ENCODE measurements at places on chromosomes 7 and 10. TPM values are rescaled to one million over a fixed set of nuclear protein-coding genes. Genes with fewer than 3 reads are reported as not detected.

Gene PRF1
- total RNA-seq = 2.8 TPM

DNA sequence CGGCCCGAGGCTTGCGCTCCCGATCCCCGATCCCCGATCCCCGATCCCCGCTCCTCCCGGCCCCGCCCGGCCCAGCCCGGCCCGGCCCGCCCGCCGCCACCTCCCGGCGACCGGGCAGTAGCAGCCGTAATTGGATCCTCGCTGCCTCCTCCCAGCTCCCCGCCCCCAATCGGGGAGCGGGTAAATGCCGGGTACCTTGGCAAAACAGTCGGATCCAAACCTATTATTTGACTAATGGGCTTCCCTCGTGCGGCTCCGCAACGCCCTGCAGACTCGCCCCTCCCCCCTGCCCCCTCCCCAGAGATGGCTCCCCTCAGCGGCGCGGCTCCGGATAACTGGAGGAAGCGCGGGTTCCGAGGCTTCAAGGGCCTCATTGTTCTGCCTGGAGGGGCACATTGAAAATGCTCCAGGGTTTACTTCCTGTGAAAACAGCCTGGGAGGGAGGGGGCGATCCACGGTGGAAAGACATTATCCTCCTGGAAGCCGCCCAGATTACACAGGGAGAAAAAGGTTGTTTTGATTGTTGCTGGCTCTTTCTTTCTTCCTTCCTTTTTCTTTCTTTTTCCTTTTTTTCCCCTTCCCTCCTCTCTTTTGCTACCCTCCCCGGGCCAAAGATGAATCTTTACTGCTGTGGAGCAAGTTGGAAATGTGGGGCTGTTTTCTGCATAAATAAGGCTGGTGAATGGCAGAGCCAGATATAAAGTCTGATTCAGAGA is 94.7 kb upstream of the ZMIZ1 start:
- DNase-seq = peak; percentile 62

DNA sequence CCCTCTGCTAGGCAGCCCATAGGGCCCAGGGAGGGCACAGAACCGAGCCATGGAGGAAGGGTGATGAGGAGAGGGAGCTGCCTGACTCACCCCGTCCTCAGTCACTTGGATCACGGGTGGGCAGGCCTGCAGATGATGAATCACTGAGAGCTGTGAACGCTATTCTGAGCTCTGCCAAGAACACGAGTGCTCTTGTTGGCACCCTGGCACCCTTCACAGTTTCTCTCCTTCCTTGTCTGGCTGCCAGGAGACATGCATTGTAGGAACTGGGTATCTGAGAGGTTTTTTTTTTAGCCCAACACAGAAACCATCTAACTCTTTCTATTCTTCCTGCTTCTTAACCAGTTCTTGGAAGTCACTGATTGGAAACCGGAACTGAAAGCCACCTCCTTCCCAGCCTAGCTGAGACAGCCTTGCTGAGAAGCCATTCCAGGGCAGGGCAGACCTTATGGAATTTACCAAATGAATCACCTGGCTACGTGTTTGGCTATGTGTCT is 82.1 kb downstream of the SLC37A3 start:
- no peak for DNase-seq

Gene JCAD
- total RNA-seq = 1.1 TPM

DNA sequence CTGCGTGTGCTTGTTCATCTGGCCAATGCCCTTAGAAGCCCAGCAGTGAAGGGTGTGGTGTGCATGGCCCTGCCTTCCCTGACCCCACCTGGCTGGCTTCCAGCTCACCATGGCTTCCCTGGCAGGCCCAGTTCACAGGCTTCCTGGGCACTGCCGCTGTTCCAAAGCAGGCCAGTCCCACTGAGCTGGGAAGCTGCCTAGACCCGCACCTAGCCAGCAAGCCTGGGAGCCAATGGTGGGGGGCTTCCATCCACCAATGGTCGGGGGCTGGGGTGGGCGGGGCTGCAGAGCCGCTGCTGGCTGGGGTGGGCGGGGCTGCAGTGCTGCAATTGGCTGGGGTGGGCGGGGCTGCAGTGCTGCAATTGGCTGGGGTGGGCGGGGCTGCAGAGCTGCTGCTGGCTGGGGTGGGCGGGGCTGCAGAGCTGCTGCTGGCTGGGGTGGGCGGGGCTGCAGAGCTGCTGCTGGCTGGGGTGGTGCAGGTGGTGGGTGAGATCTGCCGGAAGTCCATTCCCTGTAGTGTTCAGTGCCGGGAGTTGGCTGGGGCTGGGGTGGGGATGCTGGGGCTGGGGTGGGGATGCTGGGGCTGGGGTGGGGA is 12.4 kb downstream of the CALY start:
- peak; percentile 68 for DNase-seq

DNA sequence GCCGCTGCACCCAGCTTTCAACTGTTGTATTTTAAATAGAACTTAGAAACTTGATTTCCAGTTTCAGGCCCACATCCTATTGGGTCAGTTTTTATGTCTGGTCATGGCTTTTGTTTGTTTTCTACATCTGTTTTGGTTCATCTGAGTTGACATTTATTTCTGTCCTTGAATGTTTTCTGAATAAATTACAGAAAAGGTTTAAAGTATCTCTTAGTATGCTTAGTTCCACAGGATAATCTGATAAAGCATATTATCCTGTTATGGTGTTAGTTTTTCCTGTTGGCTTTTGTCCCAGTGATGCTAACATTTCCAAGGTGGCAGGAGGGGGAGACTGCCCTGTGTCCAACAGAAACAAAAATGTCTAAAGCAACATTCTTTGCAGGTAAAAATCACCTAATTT is 733.2 kb downstream of the INHBA start:
- DNase-seq = no peak

Gene PIK3CG
- 4.1 TPM for total RNA-seq

DNA sequence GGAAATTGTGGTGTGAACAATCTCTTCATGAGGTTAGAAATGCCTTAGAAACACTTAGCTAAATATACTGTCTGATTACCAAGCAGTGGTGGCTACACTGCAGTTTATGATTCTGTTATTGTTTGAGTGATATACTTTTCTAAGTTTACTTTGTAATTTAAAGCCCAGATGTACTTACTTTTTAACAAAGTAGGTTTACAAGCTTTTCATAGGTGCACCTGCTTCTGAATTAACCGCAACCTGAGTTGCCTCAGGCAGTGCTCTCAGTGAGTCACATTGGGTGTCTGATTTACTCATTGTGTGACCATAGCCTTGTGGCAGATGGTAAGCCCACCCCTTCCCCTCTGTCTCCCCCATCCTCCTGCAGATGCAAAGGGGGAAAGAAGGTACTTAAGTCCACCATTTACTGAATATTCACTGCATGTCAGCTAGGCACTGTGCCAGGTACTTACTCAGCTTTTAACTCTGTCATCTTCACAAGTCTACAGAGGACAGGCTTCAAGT is 9.0 kb downstream of the MTURN start:
- no peak for DNase-seq

DNA sequence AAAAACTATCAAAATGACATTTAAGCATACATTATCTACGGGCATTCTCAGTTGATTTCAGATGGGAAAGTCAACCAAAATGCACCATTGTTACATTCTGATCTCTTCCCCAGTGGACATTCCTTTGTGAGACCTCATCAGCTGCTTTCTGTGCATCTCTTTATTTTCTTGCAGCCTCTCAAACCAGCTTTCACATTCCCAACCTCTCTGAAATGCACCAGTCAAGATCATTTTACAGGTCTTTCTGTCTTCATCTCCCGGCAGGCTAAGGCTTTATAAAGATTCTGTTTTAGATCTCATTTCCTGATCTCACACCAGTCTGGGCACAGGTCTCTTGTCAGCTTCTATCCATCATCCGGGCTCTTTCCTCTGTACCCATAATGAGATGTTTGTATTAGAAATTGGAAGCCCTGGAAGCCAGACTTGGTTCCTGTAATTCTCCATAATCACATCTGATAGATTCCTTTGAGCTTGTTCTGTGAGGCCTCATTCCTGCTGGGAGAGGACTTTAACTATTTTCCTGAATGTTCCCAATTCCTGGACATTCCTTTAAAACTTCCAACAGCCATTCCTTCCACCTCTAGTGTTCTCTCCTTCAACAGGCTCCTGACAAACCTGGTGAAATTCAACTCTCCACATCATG is 44.3 kb upstream of the ARL4A start:
- no peak for DNase-seq

GRCh38 chr10:19411119-19411518 is 362.5 kb downstream of the MALRD1 start:
- no peak for DNase-seq

DNA sequence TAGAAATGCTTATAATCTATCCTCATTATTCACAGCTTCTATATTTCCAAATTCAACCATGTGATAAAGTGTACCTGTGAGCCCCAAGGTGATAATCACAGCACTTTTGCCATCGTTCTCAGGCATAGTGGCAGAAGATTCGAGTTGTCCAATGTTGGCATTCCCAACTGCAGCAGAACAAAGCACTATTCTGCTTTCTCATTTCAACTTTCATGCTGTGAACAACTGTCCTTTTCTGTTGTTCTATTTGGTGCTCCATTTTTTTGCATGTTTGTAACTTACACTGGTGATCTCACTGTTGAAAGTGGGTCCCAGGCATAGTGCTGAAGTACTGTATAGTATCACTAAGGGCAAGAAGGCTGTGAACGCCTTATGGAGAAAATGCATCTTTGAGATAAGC is 438.2 kb downstream of the PAXIP1 start:
- DNase-seq = no peak

Gene HOXA11
- total RNA-seq = not detected

- DNase-seq = no peak
Measured at GRCh38 chr10:35821339-35821911, 179.3 kb upstream of the FZD8 start.
